ENCODE measurements at places on chromosomes 12 and 14.
A peak's percentile ranks its signal among the peaks of the same experiment; 100 is the strongest.

DNA sequence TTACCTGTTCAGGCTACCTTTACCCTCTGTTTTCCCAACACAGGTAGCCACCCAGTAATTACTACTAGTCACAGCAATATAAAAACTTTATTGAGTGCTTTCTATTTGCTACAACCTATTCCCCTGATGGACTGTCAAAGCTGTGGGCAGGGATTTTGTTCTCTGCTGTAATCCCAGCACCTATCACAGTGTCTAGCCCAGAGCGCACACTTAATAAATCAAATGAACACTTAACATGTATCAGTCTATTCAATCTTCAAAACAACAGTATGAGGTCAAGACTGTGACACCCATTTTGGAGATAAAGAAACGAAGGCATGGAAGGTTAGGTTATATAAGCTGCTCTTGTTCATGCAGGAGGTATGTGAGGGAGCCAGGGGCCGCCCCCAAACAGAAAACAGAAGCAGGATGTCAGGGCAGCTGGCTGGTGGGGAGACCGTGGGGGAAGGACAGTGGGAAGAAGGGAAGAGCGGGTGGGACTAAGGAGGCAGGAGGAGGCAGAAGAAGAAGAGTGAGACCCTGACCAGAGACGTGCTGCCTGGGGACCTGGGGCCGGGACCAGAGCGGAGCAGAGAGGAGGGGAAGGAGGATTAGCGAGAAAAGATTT lies 1.7 kb downstream of the TNFRSF1A start:
- DNase-seq, result no peak

GRCh38 chr12:14958361-14959125 lies 2.9 kb downstream of the ARHGDIB start:
- no peak for DNase-seq

DNA sequence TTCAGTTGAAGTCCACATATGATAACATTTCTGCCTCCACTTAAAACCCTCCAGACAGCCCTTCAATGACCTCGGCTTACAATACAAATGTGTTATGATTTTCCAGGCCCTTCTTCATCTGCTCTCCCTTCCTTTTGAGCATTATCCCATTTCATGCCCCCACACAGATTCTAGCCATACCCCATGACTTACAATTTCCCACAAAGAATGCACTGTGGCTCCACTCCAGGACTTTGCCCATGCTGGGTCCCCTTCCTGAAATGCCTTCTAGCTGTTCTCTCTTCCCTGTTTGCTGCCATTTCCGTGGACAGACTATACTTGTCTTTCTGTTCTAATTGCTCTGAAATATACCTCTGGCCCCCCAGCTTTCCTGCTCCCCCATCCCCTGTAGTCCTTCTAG lies 963.2 kb downstream of the DIO2 start:
- no peak for DNase-seq

DNA sequence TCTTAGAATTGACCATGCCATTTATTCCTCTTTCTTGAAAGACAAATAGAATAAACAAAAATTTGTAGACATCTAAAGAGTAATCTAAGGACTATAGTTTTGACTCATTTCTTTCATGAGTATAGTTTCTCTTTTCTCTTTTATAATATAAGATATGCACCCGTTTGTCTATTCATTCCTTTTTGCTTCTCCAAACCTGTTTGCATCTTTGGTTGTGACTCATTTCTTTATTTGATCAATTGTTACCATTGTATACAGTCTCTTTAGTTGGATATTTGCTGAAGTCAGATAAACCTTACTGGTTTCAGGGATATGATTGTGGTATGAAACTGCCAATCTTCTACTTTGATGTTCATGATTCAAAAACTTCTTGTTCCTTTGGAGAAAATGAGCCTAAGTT lies 268.7 kb downstream of the FBXL14 start:
- no peak for DNase-seq

GRCh38 chr14:90721619-90722305 lies 94.5 kb downstream of the TTC7B start:
- no peak for DNase-seq

GRCh38 chr12:1643905-1644533 lies 15.0 kb downstream of the WNT5B start:
- no peak for DNase-seq

DNA sequence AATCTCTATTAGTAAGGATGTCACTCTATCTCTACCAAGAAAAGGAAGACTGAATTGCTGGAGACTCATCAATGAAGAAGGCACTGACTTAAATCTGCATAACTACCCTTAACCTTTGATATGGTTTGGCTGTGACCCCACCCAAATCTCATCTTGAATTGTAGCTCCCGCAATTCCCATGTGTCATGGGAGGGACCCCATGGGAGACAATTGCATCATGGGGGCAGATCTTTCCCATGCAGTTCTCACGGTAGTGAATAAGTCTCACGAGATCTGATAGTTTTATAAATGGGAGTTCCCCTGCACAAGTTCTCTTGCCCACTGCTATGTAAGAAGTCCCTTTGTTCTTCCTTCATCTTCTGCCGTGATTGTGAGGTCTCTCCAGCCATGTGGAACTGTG lies 73.4 kb upstream of the PPM1H start:
- DNase-seq, result no peak

DNA sequence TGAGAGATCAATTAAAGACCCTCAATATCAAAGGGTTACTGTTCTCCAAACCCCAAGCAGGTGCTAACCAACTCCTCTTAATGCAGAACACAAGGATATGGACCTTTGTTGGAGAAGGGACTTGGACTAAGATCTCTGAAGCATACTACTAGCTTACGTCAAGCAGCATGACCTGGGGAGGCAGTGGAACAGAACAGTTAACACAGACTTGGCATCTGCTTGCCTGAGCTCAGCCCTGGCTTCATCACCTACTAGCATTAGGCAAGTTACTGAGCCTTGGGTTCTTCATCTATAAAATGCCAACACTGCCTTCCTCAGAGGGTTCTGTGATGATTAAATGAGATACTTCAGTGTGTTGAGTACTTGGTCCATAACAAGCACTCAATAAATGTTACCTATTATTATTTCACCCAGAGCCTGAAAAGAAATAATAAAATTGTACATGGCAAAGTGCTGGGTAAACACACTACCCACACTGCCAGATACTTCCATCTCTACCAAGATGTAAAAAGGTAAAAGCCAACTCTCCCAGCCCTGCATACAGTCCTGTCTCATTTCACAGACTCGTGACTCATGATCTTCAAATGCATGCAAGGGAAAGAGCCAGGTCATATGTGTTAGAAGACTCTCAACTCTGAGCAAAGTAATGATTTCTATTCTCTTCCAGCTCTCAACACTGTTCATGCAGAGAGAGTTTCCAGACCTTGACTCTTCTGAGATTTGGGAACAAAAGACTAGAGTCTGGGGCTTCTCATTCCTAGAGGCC lies 39.7 kb downstream of the FMNL3 start:
- DNase-seq, result no peak

GRCh38 chr12:52222692-52223091 lies 10.4 kb upstream of the KRT7 start:
- DNase-seq, result no peak

GRCh38 chr12:47410862-47411261 lies 295.0 kb downstream of the RPAP3 start:
- no peak for DNase-seq

GRCh38 chr12:122928404-122929147 lies 32.7 kb upstream of the VPS37B start:
- no peak for DNase-seq

DNA sequence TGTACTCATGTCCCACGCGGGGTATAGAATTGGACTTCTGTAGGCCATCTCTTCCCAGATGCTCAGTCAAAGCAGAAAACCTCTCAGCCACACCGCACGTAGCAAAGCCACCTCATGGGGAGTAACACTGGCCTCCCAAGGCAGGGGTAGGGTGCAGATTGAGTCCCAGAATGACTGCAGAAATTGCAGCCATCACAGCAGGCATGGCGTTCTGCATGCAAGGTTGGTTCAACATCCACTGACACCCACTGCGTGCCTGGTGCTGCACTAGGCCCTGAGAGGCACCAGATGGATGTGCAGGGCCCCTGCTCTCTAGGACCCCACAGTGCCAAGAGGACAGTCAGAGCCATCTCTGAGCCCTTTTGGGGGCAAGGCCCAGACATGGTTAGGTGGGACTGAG lies 39.9 kb downstream of the RAB35 start:
- DNase-seq, result peak; percentile 45

DNA sequence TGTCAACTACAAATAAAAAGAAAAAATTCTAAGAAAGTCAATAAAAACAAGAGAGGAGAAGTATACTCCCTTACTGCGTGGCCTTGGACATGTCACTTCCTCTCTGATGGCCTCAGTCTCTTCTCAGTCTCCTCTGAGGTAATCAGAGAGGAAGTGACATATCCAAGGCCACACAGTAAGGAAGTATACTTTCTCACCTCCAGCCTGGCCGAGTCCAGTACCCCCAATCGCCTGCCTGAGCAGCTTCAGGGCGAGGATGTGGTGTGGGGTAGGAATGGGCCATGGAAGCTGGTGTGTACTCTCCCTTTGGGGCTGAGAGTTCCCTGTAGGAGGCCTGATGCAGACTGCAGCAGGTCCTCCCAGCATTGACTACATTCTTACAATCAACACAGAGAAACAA lies 15.8 kb downstream of the VDR start:
- DNase-seq, result no peak

DNA sequence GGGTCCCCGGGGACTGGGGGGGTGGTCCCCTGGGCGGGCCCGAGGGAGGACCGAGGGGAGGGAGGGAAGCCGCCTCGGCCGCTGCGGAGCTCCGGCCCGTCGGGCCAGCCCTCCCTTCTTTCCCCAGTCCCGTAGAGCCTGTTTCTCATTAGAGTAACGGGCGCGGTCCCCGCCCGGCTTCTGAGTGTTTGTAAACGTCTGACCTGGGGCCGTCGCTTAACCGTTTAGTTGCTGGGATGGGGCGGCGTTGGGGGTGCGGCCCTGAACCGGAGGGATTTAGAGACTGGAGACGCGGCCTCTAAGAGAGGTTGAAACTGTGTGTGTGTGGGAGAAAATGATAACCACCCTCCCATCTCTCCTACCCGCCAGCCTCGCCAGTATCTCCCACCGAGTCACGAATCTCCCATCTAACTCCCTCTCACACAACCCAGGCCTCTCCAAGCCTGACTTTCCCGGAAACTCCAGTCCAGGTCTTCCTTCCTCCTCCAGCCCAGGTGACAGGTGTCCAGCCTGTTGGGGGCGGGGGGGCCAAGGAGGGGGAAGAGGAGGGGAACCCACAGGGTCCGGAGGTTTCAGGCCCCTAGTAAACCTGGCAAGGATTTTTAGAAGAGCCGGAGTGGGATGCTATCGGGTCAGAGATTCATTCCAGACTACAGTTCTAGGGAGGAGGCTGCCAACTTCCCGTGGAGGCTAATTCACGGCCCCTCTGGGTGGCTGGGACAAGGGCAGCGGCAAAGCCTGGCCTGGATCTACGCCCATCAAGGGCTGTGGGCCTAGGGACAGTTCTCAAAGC lies 1.1 kb upstream of the NFATC4 start:
- DNase-seq, result peak; percentile 95

GRCh38 chr12:28497889-28498411 lies 307.7 kb downstream of the CCDC91 start:
- no peak for DNase-seq

DNA sequence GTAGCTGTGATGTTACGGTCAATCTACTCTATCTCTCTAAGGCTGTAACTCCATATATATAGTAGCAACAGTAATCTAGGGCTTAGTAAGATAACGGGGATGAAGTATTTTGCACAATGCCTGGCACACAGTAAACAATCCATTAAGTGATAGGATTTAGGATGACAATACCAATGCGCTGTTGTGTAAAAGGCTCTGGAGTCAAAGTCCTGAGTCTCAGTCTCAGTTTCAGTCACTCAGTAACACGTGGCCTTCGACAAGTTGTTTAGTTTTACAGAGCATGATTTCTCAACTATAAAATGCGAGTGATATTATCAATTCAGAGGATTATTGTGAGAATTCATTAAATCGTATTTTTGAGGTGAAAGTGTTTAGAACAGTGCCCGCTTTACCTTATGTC lies 162.4 kb downstream of the GARIN6 start:
- DNase-seq, result no peak

GRCh38 chr12:6314776-6315175 lies 4.3 kb downstream of the PLEKHG6 start:
- DNase-seq, result no peak

- peak; percentile 56 for DNase-seq
These were observed 44.1 kb downstream of the SMIM41 start for GRCh38 chr12:52123487-52124186.

GRCh38 chr14:93036652-93037345 lies 78.9 kb downstream of the ITPK1 start:
- no peak for DNase-seq

GRCh38 chr12:68414988-68415387 lies 82.8 kb upstream of the MDM1 start:
- no peak for DNase-seq

GRCh38 chr14:61471297-61472005 lies 150.1 kb downstream of the PRKCH start:
- no peak for DNase-seq

DNA sequence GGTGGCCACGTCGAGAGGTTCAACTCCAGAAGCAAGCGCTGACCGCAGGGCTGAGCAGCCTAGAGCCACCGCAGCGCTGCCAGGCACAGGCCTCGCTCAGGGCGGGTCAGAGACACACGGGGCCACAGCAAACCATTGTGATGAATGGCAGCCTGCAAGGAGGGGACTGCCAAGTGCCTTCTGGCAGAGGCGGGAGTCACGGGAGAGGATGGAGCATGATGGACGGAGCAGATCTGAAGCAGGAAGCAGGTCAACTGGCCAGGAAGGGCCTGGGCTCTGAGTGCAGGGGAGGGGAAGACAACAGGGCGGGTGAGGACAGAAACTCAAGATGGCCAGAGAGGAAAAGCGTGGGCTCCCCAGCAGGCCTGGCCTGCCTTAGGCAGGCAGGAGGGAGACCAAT lies 49.8 kb downstream of the CDC42BPB start:
- DNase-seq, result no peak

DNA sequence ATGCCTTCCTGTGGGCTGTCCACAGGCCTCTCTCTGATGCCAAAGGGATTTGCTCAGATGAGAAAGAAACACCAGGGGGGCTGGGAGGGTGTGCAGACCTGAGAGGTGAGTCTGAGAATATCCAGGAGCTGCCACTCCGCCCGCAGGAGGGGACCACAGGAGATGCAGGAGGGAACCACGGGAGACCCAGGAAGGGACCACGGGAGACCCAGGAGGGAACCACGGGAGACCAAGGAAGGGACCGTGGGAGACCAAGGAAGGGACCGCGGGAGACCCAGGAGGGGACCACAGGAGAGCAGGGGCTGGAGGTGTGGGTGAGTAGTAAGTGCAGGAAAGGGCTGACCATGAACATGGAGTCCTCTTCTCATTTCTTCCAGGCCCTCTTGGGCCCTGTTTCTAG lies 74.6 kb upstream of the SFSWAP start:
- no peak for DNase-seq

DNA sequence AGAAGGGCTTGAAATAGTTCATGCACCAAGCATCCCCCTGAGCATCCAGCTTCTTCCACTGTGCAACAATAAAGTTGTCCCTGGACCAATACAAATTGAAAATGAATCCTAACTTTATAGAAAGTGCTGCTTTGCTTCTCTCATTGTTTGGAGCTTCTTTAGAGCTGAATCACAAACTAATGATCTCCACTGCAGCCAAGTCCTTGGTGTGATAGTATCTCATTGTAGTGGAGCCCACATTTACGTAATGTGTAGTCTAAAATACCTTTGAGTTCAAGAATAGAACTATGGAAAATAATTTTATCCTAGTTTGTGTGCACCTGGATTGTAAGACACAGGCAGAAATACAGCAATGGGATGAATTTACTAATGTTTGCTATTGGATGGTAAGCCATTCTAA lies 319.9 kb downstream of the EGLN3 start:
- no peak for DNase-seq

Measured in upper lobe of right lung (tissue), 1 donor.